CD8-positive, alpha-beta T cell (primary cell): ENCODE measurements at places on chromosomes 4 and X.

GRCh38 chr4:152016303-152016620 lies 255.5 kb upstream of the GATB start:
- DNase-seq = no peak

- no peak for DNase-seq
Observed at GRCh38 chr4:33340168-33340567, 2620.0 kb downstream of the PCDH7 start.

DNA sequence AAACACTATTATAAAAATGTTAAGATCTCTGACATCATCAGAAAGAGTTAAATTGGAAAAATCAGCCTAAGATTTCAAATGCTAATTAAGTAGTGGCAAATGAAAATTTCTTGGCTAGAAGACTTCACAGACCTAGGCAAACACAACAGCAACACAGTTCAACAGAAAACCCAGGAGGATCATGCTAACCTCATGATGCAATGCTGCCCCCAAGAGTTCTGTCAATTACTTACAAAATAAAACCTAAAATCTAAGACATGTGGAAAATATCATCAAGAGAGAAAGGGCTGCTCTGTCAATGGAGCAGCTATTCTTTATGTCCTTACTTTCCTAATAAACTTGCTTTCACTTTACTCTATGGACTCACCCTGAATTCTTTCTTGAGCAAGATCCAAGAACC lies 21.0 kb downstream of the S100G start:
- peak; percentile 8 for DNase-seq

DNA sequence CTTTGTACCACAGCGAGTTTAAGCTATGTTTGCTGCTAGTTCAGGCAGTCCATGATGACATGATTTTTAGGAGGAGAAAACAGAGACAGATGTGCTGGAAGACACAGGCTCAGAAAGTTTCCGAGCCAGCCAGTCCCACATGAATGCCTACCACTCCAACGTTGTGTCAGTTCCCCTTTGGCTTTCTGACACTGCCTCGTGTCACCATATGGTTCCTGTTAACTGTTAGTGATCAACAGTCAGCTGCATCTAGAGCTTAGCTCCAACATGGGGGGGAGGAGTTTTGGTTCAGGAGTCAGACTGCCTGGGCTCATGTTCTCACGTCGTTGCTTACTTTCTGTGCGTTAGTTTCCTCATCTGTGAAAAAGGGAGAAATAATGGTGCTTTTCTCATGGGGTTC lies 343.7 kb downstream of the MID1IP1 start:
- no peak for DNase-seq

DNA sequence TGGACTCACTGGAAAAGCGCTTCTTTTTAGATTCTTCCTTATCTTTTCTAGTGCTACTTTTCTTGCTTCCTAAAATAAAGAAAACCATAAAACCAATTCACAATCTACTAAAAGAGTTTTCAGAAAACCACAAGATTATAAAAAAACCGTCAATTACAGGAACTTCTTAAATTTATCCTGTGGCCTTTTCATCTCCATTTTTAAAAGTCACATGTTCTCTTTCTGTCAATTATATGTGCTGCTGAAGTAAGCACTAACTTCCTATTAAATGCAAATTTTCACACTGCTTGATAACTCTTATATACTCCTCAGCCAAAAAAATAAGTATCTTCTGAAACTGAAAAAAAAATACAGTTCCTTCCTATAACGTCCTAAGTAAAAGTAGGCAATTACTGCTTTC lies 32.8 kb downstream of the CENPC start:
- DNase-seq = no peak

- no peak for DNase-seq
Observed at GRCh38 chrX:29491659-29492058, 723.7 kb upstream of the MAGEB2 start.

- DNase-seq = peak; percentile 15
Observed at GRCh38 chr4:8159537-8160232, 1.1 kb upstream of the ABLIM2 start.

GRCh38 chrX:137574102-137574783 lies 8.3 kb downstream of the ZIC3 start:
- DNase-seq = no peak

DNA sequence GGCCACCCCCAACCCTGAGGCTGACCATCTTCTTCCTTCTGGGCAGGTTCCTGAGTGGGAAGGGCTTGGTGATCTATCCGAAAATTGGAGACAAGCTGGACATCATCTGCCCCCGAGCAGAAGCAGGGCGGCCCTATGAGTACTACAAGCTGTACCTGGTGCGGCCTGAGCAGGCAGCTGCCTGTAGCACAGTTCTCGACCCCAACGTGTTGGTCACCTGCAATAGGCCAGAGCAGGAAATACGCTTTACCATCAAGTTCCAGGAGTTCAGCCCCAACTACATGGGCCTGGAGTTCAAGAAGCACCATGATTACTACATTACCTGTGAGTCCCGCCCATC lies 9.7 kb downstream of the EFNB1 start:
- DNase-seq = no peak

DNA sequence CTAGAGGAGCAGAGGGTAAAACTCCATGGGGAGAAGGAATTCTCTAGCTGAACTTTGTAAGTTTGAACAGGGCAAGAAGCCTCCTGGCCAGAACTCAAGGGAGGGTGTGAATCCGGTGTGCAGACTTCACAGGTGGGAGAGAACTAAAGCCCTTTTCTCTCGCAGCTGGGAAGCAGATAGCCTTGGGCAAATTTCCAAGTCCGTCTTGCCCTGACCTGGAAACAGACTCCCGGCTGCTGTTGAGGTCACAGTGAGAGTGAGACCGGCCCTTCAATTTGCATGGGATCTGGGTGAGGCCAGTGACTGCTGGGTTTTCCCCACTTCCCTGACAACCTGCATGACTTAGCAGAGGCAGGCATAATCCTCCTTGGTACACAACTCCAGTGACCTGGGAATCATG lies 94.5 kb upstream of the ZNF827 start:
- DNase-seq = no peak
